Globus pallidus (tissue), 1 donor: ENCODE measurements at places on chromosomes 2 and 18.

GRCh38 chr18:67600181-67601180, 84.0 kb upstream of the DSEL start:
- DNase-seq, result no peak

DNA sequence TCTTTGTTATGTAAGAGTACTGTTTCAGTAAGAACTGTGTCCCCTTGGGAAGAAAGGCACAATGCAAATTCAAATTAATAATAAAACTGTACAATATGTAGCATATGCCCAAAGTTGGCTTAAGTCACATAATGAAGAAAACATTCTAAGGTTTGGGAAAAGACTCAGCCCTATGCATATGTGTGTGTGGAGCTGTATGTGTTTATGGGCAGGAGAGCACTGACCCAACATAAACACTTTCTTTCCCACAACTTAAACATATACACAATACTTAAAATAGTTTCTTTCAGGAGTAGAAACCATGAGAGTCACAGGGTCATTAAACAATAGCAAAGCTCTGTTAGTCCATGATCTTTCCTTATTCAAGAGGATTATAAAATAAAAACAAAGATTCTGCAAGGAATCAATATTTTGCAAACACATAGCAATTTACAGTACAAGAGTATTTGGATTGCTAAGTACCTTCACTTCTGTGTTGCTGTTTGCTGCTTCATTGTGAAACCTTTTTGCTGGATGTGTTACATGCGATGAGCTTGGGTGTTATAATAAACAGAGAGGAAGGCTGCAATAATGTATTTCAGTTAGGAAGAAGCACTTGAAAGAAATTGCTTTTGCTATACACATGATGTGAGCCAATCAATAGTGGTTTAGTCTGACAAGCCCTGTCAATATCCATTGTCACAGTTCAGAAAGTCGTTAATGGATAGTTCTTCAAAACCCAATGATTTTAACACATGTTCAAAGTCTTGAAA, 347.3 kb downstream of the ARHGAP15 start:
- DNase-seq, result no peak

DNA sequence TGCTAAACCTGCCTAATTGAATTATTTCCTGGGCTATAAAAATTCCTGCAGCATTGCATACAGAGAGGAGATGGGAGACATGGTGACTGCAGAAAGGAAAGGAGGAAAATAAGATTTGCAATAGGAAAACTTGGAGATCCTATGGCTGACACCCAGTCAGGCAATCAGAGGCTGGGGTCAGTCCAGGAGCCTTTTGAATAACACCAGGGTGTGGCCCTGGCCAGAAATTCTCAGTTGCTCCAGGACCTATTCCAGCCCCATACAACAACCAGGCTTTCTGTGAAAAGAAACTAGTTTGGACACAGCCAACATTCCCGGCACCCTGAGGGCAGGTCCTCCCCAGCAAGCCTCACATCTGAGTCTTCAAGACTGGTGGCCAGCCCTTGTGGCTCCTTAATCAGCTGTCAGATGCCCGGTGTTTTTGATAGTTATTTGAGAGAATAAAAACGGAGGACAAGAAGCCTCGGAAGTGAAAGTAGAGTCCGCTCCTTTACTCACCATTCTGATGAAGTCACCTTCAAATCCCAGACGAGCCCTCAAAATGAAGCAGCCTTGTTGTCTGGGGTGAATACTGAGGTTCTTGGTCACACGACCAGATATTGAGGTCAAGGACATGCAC, 31.1 kb upstream of the GMCL1 start:
- DNase-seq, result no peak

- no peak for DNase-seq
Measured at GRCh38 chr18:55774505-55774904, 186.5 kb upstream of the TCF4 start.

GRCh38 chr2:174729797-174730697, 34.2 kb downstream of the CHRNA1 start:
- DNase-seq, result no peak

DNA sequence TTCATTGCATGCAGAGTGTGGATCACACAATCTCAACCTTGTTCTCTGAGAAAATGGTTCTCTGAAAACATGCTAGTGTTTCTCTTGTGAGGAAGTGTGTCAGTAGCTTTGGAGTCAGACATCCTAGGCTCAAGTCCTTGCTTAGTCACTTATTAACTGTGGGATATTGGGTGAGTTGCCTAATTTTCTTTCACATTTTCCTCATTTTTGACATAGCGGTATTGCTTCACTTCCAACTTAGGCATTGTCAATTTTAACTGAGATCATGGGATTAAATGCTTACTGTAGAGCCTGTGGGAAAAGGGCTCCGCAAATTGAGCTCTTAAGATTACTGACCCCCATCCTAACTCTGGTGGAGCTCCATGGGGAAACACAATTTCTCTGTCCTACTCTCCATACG, 622.2 kb downstream of the CNTNAP5 start:
- no peak for DNase-seq

GRCh38 chr2:10188211-10188610, 65.7 kb downstream of the RRM2 start:
- DNase-seq, result no peak

DNA sequence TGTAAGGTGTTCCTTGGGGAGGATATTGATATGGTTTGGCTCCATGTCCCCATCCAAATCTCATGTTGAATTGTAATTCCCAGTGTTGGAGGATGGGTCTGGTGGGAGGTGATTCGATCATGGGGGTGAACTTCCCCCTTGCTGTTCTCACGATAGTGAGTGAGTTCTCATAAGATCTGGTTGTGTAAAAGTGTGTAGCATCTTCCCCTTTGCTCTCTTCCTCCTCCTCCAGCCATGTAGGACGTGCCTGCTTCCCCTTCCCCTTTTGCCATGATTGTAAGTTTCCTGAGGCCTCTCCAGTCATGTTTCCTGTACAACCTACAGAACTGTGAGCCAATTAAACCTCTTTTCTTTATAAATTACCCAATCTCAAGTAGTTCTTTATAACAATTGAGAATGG, 458.7 kb downstream of the LPIN1 start:
- DNase-seq, result no peak

GRCh38 chr2:55231546-55232083, 478 bp downstream of the CLHC1 start:
- no peak for DNase-seq

- DNase-seq, result no peak
Measured at GRCh38 chr2:105296017-105296611, 33.4 kb downstream of the TGFBRAP1 start.

- DNase-seq, result no peak
Measured at GRCh38 chr2:128644718-128645256, 326.1 kb upstream of the HS6ST1 start.

GRCh38 chr2:210503001-210503623, 26.6 kb upstream of the LANCL1 start:
- DNase-seq, result peak; percentile 88

GRCh38 chr18:6821356-6821755, 91.8 kb downstream of the ARHGAP28 start:
- no peak for DNase-seq

DNA sequence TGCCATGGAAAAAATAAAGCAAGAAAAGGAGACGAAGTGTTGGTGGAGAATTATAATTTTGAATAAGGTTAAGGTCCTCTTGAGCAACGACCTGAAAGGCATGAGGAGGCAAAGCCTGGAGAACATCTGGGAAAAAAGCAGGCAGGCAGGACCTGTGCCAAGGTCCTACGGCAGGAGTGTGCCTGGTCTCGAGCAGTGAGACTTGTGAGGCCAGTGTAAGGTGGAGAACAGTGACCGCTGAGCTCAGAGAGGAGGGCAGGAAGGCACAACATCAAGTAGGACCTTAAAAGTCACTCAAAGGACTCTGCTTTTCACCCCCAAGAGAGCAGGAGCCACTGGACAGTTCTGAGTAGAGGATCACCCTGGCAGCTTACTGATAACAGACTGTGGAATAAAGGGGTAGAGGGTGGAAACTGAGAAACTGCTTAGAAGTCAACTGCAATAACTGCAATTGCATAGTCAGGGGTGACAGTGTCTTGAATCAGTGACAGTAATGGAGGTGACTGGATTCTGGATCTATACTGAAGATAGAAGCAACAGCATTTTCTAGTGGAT, 3.5 kb downstream of the NOL10 start:
- no peak for DNase-seq

DNA sequence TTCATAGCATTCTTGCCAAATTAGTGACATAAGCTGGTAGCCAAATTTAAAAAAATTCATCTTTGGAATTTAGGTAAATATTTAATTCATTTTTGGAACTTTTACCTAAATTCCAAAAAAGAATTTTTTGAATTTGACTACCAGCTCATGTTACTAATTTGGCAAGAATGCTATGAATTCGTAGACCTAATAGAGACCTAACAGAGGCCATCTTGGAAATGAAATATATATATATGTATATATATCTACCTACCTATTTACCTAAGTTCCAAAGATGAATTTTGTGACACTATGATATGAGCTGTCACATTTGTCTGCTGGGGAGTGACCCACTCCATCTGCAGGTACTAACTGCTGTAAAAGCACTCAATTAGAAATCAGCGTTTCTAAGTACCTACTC, 65.6 kb downstream of the MYOM1 start:
- no peak for DNase-seq

DNA sequence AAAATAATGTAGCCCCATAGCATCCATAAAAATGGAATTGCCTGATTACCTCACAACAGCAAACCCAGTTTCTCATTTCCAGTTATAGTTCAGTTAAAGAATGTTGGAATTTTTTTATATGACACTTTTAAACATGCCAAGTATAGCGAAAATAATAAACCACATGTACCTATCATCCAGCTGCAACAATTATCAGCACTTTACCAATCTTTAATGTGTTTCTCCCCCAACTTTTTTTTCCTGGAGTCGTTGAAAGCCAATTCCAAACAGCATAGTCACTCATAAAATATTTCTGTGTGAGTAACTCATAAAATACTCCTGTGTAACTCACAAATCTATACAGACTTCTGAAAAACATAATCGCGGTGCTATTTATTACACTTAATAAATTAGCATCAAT, 38.1 kb downstream of the SMAD4 start:
- no peak for DNase-seq

DNA sequence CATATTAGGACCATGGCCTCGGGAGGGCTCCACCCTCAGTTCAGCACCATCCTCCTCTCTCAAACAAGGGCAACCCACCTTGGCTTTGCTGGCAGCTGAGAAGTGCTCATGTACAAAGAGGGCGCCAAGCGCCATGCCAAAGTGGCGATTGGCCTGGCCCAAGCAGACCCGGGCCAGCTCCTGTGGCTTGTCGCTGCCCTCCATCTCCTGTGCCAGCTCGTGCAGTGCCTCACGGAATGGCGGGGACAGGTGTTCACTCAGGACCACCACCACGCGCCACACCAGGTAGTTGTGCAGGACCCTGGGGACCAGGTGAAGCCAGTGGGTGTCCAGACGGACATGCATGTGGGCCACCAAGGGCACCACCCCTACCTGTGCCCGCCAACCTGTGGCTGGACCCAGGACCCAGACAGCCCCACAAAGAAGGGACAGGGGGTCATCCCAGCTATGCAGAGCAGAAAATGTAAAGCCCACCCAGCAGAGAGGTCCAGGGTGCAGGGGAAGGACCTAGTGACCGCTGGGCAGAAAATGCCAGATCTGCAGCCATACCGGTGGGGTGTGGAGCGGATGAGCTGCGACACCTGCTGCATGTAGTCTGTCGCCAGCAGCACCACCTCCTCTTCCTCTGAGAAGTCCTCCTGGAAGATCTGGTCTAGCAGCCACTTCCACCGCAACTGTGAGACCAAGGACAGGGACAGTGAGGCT, 3.6 kb downstream of the ECEL1 start:
- DNase-seq, result no peak

- DNase-seq, result no peak
Measured at GRCh38 chr2:39991298-39991697, 212.2 kb upstream of the THUMPD2 start.

GRCh38 chr2:27154488-27154887, 5.7 kb downstream of the TCF23 start:
- DNase-seq, result no peak

DNA sequence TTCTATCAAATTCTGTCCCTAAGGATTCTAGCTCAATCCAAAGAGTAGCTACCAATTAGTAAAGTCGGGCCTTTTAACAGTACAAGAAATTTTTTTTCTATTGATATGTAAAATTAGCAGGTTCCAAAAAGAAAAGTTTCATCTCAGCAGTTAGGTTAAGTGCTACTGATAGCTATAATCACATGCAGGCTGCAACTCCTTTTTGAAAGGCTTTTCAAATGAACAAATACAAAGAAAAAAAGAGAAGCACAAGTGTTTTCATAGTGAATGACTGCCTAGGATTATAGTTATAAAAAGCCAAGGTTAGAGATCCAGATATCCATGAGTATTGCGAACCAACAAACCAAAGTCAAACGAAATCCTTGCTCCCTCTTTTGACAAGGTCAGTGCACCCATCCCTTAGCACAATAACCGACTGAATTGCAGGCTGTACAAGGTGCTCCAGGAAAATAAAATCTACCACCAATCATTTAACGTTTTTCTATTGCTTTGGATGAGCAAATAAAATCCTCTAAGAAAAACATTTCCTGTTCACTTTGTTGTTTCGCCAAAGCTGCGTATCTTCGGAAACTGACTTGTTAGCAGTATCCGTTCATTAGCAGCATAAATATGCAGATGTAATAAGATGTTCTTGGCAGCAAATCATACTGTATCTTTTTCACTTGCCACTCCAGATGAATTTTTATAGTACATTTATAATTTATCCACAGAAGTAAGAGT, 100.2 kb downstream of the SRBD1 start:
- DNase-seq, result no peak

DNA sequence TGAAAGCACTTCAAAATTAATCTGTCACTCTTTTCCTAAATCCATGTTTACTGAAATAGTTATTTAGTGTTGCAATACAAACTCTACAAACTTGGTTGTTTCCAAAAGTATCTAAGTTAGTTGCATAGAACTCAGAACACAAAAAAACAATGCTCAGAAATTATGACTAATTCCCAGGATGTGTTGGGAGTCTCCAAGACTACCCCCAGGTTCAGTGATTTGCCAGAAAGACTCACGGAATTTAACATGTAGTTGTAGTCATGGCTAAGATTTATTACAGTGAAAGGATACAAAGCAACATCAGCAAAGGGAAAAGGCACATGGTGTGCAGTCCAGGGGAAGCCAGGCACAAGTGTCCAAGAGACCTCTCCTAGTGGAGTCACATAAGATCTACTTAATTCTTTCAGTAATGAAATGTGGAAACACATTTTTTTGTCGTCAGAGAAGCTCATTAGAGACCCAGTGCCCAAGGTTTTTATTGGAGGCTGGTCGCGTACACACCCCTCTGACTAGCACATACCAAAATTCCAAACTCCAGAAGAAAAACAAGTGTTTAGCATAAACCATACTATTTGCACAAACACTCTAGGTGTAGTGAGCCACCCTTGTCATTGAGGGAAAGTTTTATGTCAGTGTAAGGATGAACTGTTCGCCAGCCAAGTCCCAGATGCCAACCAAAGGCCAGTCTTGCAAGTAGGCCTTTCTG, 43.3 kb upstream of the CYP20A1 start:
- no peak for DNase-seq

GRCh38 chr2:26639685-26640243, 1.4 kb downstream of the CIB4 start:
- no peak for DNase-seq

GRCh38 chr2:170369228-170369627, 191.3 kb downstream of the MYO3B start:
- no peak for DNase-seq
